Aorta (tissue), 5 donors: ENCODE measurements at places on chromosomes 7 and 10. TPM values are rescaled to one million over a fixed set of nuclear protein-coding genes. Genes with fewer than 3 reads are reported as not detected.

- DNase-seq, result peak; percentile 34
Observed at GRCh38 chr10:43212043-43212721, 54.7 kb downstream of the RASGEF1A start.

- no peak for DNase-seq
Observed at GRCh38 chr7:54814401-54814800, 55.4 kb upstream of the SEC61G start.

DNA sequence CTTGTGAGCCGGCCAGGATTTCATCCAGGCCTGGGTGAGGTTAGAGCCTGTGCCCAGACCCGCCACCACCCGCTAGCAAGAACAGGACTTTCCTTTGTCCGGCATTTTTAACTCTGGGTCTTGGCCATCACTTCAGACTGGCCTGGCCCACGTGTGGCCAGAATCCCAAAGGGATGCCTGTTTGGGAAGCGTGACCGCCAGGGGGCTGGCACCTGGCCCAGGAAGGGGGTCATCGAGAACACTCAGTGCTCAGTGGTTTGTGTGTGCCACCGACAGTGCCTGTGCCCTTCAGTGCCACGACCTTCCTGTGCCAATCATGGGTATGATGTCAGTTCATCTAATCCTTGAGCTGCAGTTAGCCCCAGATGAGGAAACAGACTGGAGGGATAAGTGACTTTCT lies 85.0 kb downstream of the ZMIZ1 start:
- DNase-seq, result peak; percentile 94

- no peak for DNase-seq
Observed at GRCh38 chr7:16660702-16661464, 14.9 kb downstream of the BZW2 start.

GRCh38 chr10:6416892-6417512 lies 163.1 kb downstream of the PRKCQ start:
- DNase-seq, result no peak

DNA sequence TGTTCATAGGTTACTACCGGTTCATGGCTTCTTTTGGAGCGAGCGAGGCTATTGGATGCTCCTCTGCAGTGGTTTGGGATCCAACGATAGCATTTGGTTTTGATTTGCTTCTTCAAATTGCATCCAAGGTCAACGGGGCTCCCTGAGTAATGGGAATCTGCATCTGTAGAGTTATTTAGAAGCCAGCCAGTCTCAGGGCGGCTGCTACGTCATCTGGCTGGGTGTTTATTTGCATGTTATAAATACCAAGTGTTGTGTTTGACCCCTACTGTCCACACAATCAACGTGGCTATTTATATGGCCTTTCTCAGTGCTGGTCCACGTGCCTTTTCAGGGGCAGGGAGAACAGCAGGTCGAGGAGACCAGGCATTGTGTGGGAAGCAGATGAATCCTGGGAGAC lies 137.7 kb downstream of the PRPF18 start:
- peak; percentile 30 for DNase-seq

DNA sequence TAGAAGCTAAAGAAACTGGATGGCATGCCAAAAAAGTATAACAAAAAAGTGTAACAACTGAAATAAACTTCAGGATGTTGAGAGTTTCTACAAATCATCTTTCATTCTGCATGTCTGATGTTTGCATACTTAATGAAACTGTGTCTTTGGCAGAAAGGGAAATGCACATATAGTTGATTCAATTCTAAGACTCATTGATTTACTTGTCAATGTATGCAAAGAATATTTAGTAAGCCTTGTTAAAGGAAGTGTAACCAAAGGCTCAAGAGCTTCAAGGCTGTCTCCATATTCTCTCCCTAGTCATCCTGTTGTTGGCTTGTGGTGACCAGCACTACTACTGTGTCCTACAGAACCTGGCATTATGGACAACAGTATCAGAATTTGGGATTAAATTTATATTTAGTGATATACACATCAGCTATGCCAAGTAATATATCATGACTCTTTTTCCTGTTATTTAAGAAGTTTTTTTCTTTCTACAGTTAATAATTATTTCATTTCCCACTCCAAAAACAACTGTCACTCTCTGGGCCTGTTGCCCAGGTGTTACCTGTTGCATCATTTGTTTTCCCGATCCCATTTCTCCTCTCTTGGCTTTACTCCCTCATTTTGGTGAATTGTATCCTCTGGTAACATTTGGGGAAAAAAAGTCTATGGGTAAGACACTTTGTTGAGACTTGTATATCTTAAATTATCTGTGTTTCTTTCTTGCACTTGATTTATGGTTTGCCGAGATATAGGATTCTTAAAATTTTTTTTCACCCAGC lies 226.6 kb upstream of the BMPER start:
- no peak for DNase-seq

- no peak for DNase-seq
Observed at GRCh38 chr7:100887516-100888290, 1.8 kb downstream of the UFSP1 start.

DNA sequence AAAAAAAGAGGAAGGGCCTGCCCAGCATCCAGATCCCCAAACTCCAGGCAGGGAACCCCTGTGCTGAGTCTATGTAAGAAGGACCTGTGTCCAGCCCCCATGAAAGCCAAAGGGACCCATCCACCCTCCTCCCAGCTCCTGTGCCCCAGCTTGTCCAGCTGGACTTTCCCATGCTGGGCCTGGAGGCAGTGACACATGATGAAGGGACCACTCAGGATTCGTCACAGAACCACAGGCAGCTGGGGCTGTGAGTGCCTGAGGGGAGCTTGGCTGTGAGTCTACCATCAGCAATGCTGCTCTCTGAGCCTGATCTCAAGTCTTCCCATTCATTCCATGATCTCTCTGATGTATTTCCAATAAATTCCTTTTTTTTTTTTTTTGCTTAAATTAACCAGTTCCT lies 36.2 kb upstream of the MNX1 start:
- DNase-seq, result no peak

Gene CTAGE15
- total RNA-seq, result not detected

Gene TMEM72
- not detected for total RNA-seq

Gene CALCR
- not detected for total RNA-seq

Gene ATG9B
- not detected for total RNA-seq

Gene MUC12
- 0.24 TPM for total RNA-seq
